ENCODE measurements at places on chromosomes 5 and 9.
A peak's percentile ranks its signal among the peaks of the same experiment; 100 is the strongest.

DNA sequence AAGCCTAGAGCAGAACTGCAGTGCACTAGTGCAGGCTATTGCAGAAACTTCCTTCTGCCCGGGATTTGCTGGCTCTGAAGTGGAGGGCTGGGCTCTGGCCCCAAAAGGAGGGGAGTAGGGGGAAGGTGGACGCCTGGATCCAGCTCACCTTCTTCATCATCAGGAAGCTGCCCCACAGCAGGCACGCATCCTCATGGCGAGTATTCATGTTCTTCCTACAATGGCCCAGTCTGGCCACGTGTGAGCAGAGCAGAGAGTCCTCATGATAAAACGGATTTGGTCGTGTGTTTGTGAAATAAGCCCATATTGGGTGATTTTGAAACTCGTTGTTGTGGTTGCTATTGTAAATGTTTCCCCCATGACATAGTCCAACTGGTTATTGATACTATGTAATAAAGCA is 8.2 kb upstream of the GLIPR2 start:
- no peak for DNase-seq

DNA sequence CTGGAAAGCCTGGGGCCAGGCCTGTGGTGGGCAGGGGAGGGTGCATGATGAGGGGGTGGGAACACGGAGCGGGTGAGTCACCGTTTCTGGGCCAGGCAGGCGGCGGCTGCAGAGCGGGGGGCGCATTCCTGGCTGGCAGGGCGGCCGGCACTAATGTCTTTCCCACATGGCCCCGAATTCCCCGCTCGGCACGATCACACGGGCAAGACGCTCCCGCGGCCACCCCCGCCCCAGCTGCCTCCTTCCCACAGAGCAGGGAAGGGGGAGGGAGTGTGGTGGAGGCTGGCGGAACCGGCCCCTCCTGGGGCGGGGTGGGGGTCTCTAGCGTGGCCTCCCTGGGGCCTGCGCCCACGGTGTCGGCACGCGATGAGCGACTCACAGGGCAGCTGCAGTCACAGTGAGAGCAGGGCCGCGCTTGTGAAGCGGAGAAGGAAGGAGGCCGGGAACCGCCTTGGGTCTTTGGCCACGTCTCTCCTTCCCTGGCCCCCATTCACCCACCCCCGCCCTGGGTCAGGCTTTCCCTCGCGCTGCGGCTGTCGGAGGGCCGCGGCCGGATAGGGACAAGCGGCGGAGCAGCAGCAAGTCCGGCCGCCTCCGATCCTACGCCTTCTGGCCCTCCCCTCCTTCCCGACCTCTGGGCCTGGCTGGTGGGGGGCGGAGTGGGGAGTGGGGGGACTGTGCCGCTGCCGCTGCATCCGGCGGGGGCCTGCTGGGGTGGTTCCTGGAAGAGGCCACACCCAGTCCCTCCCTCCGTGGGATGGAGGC is 48.9 kb downstream of the CXXC5 start:
- DNase-seq: peak; percentile 46

- no peak for DNase-seq
These were observed 874.7 kb downstream of the EFNA5 start for GRCh38 chr5:106796081-106796480.

- no peak for DNase-seq
These were observed 59.1 kb downstream of the BOD1 start for GRCh38 chr5:173557123-173557903.

DNA sequence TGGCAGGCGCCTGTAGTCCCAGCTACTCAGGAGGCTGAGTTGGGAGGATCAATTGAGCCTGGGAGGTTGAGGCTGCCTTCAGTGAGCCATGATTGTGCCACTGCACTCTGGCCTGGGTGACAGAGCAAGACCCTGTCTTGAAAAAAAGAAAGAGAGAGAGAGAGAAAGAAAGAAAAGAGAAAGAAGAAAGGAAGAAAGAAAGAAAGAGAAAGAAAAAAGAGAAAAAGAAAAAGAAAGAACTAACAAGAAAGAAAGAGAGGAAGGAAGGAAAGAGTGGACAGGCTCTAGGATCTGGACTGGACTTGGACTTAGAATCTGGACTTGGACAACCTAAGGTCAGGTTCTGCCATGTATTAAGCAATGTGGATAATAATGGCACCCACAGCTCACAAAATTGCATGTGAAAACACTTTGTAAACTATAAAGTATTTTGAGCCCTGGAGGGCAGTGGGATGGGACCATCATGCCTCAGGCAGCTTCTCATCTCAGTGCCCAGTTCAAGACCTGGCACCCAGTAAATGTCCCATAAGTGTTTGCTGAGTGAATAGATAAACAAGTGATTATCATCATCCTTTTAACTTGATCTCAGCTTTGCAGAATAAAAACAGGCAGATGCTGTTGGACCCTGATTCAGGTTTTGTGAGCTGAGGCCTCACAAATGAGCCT is 12.8 kb upstream of the PHF19 start:
- no peak for DNase-seq

DNA sequence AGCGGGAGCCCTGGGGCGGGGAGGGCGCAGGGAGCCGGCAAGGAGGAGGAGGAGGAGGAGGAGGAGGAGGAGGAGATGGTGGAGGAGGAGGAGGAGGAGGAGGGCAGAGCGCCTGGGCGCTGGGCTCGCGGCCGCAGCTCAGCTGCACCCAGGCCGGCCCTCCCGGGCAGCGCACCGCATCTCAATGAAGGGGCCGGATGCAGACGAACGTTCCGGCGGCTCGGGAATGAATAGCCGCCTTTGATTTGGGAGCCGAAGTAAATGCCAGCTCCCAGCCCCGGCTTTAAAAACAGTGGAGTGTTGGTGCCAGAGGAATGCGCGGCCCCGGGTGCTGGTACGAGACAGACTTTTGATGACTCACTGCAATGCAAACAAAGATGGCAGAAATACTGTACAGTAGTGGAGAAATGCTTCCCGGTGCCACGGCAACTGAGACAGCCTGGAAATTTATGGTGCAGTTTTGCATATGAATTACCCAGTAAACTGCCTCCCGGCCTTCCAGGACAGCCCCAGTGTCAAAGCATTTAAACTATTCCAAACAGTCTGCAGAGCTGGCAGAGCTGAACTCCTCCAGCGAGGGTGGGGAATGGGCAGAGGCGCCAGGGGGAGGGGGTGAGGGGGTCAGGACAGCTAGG is 43.1 kb downstream of the NACC2 start:
- peak; percentile 44 for DNase-seq

- no peak for DNase-seq
These were observed 213.5 kb downstream of the PBX3 start for GRCh38 chr9:125960626-125961025.

- no peak for DNase-seq
These were observed 139.3 kb downstream of the SLC24A2 start for GRCh38 chr9:19649336-19650041.

DNA sequence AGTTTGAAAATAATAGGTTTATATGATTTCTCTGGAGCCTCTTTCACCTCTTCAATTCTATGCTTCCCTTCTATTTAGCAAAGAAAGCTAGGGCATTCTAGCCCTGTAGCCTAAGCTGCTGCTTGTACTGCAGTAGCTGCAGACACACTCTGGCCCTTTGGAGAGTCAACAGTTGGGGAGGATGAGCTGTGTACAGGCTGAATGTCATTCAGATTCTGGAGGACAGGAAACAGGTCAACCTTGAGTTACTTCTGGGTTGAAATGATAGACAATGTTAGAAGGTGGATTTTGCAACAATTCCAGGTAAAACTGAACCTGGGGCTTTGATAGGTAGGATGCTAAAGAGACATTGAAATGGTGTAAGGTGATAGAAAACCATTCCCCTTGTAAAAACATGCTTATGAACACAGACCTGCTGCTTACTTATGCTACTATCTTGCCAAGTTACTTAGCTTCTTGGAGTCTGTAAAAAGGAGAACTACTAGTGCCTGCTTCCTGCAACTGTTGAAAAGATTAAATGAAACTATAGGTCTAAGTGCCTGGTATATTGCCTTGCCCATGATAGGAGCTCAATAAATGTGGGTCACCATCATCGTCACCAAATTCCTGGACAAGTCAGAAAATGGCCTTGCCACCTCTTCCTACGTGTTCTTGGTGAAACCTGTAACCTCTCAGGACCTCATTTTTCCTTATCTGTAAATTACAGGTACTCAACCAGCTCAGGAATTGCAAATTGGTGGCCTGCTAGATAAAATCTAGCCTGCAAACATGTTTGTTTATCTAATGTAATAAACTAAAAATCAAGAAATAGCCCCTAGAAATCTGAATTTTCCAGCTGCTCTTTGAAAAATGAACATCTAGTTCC is 83.7 kb downstream of the GALNT10 start:
- DNase-seq: no peak

GRCh38 chr9:9286001-9286400 is 1326.8 kb downstream of the PTPRD start:
- no peak for DNase-seq

- DNase-seq: no peak
These were observed 91.5 kb upstream of the NFIL3 start for GRCh38 chr9:91515074-91515687.

DNA sequence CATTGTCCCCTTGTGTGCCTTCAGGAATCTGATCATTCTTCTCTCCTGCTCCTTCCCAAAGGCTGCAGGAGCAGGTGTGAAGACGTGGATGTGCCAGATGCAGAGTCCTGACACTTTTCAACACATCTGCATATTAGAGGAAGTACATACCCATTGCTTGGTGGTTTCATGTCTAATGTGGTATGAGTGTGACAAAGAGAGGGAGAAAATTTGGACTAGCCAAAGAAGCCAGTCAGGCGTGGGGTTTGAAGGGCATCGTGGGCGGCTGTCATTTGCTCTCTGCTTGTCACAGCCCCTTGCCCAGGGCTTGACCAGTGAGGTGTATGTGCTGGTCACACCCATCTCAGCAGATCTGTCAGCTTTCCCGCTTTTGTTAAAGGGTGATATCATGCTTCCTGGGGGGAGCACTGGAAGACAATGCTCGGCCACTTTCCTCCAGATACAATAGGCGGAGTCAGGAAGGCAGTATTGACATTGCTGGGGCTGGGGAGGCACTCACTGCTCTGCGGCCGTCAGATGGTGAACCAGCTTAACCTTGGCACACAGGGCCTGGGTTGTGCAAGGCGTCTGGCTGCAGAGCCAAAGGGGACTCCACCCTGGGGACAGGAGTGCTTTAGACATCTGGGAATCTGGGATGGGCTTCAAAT is 8.6 kb downstream of the TEK start:
- DNase-seq: no peak

GRCh38 chr5:13771011-13771571 is 173.4 kb downstream of the DNAH5 start:
- DNase-seq: no peak

Measured in stimulated activated CD4-positive, alpha-beta T cell treated with anti-CD3 and anti-CD28 coated beads, Interleukin-15, amount 100 ng/mL, for 24 hours (primary cell).